Fibroblast of villous mesenchyme (primary cell): ENCODE measurements at places on chromosomes 7 and 10.

DNA sequence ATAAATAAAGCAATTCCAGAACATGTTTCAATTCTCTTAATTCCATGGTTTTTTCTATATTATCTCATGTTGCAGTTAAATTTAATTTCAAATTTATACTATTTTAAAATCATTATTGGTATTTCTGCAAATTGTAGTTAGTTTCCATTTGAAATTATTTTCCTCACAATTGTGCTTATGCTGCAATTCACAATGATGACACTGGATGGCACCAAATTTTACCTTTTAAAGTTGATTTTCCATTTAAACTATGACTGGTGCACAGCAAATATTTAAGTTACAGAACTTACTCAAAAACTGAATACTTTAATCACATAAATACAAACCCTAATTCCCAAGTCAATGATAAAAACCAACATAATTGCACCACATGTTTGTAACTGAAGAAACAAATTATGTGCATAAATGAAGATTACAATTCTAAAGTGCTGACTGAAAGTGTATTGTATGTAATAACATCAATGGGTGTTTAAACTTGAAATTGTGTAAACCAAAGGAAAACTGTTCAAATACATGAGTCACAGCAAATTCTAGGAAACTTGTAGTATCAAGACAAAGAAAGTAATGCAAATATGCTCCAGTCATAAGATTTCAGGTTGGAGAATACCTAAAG lies 75.3 kb upstream of the AASS start:
- DNase-seq = peak; percentile 37

DNA sequence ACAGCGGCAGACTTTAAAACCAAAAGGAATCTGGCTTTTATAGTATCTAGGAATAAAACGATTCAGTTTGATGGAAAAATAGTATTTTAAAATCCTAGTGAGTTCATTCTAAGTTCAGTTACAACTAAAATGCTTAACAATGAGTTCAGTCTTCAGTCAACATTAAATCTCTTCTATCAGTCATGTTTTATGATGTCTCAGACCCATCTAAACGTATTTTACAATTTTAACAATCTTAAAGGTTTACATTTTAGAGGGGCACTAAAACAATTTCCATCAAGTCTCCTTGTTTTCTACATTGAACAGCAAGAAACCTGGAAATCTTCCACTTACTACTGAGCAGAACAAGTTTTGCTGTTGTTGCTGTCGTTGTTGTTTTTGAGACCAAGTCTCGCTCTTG lies 10.0 kb downstream of the SVOPL start:
- no peak for DNase-seq

- DNase-seq = no peak
These were observed 5.7 kb downstream of the GLRX3 start for GRCh38 chr10:130141878-130142277.

GRCh38 chr10:89632824-89633223 lies 12.2 kb downstream of the PANK1 start:
- no peak for DNase-seq

DNA sequence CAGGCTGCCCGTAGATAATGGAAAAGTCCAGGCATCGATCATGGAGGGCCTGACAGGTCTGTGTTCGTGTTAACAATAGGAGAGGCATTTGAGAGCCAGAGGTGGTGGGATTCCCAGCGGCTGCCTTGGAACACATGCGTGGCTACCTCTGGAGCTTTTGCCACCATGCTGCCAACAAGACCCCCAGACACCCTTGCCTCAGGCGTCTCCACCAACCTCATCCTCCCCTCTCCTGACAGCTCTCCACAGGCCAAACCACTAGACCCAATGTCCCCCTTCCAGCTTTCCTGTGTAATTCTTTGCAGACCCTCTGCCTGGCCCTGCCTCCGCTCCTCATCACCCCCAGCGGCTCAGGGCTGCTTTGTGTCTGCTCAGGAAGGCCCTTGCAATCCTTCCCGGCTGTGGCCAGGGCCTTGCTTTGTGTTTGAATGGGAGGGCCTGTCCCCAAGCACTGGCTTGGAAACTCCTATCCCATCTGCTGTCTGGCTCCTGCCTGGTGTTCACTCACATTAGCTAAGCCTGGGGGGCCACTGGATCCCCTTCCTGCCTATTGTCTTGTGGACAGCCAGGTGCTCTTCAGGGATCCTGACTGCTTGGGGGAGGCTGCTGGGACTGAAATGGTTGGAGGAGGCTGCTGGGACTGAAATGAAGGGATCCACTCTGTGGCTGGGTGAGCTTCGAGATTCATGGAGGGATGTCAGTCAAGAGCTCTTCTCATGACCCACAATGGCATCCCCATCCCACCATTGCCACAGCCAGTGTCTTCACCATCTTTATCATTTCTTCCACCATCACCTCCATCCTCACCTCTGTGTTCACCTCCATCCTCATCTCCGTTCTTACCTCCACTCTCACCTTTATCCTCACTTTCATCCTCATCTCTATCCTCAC lies 60.8 kb upstream of the ELN start:
- DNase-seq = no peak

GRCh38 chr7:157276731-157277562 lies 59.9 kb upstream of the DNAJB6 start:
- no peak for DNase-seq

- DNase-seq = no peak
These were observed 189.2 kb downstream of the C7orf25 start for GRCh38 chr7:42722716-42723115.

- DNase-seq = no peak
These were observed 84.8 kb downstream of the ELMO1 start for GRCh38 chr7:37363536-37364491.

DNA sequence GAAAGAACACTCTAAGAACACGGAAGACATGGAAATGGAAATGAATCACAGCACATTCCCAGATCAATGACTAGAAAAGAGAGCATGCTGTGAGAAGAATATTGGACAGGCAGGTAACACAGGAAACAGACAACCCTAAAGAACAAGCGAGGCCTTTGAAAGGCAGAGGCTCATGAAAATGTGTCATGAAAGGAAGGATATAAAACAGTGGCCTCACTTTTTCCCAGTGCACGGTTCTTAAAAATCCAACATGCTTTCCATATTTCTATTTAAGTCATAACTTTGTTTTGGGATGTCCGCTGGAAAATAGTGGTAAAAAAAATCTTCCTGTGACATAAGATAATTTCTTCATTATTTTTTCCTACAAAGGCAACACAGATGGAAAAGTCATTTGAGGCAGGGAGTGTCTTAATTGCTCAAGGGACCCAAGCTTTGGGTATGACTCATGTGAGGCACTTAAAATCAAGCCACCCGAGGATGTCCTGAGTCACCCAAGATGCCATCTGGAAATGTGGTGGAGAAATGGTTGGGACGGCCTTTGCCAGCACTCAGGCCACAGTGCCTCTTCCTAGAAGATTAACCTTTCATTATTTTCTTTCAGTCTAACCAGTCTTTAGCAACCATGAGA lies 17.0 kb downstream of the ITIH5 start:
- DNase-seq = no peak

DNA sequence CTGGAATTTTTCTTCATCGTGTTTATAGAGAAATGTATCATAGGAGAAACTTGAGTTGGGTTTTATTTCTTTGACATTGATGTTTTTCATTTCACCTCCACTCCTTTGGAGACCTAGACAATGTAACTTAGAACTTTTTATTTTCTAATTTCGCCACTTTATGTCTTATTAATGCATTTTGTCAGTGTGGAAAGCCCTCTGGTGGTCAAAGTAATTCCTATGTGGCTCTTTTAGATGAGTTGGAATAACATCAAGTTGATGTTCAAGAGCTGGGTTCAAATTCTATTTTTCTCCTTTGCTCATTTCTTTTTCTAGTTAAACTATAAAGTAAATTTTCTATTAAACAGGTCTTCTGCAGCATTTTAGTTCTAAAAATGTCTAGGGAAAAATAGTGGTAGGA lies 478.6 kb downstream of the LRMDA start:
- peak; percentile 46 for DNase-seq

DNA sequence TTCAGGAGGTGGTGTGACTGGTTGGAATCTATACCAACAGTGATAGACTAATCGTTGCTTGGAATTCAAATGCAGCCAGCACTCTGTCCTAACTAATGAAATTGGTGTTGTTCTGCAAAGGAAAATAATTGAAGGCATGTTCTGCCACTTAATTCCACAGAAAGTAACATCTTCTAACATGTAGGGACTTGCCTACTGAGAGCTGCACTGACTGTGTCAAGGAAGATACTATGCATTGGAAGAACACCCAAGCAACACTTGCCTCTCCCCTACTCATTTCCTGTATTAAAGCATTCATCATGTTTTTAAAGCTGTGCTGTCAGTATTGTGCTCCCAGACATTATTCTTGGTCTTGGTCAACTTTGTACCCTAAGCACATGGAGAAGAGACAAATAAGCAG lies 2.7 kb upstream of the CYP3A7 start:
- peak; percentile 8 for DNase-seq

DNA sequence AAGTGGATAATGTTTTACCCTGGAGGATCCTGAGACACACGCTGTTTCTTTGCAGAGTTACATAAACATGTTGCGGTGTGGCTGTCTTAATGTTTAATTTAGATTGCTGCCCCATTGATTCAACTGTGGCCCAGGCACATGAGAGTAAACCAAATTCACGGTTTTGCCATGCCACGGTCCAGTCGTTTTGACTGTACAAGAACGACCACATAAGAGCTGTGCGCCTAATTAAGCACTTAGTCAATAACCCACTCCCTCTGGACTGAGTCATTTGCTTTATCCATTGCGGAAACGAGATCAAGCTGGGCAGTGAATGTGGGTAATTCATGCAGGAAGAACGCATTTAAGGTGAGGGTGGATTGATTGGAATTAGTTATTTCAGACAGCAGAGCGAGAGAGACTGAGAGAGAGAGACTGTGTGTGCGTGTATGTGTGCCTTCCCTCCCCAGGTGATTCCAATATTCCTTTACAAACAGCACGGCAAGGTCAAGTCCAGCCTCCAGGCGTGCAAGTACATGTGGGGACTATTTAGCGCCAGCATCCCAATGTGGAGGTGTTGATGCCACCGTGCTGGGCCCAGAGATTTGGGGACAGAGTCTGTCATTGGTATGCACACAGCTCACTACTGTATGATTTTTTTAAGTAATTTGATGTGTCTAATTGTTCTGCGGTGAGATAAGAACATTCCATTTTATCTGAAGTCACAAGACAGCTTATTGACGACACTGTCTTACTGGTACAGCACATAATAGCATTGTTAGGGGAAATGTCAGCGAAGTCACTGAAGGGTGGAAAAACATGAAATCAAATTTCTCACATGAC lies 8.4 kb upstream of the TEX36 start:
- no peak for DNase-seq

- no peak for DNase-seq
These were observed 141.9 kb downstream of the RPS24 start for GRCh38 chr10:78175444-78176015.

- DNase-seq = peak; percentile 1
These were observed 155.5 kb downstream of the BUB3 start for GRCh38 chr10:123309731-123310130.

DNA sequence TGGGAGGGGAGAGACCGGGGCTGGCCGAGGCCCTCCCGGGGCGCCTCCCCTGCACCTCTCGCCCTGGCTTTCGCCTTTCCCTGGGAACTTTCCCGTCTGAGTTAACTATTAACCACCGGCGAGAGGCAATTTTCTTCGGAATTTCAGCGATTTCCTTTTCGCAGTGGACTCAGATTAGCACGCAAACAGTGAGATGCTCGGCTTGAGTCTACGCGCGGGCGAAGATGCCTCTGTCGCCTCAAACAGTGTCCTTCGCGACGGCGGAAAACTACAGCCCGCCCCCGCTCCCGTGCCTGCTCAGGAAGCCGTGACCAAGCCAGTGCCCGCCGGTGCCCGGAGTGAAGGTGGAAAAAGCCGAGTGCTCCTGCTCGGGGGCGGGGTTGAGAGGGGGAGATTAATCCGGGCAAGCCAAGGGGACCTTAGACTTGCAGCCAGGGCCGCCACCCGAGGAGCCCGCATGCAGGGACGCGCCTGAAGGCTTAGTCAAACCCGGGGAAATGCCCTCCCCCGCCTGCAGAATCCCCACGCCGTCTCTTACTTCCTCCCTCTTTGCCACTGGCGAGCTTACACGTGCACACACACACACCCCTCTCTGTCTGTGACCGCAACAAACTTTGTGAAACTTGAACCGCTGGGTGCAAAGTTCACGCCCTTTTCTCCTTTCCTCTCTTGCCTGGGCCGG lies 14.5 kb upstream of the PAX2 start:
- no peak for DNase-seq

DNA sequence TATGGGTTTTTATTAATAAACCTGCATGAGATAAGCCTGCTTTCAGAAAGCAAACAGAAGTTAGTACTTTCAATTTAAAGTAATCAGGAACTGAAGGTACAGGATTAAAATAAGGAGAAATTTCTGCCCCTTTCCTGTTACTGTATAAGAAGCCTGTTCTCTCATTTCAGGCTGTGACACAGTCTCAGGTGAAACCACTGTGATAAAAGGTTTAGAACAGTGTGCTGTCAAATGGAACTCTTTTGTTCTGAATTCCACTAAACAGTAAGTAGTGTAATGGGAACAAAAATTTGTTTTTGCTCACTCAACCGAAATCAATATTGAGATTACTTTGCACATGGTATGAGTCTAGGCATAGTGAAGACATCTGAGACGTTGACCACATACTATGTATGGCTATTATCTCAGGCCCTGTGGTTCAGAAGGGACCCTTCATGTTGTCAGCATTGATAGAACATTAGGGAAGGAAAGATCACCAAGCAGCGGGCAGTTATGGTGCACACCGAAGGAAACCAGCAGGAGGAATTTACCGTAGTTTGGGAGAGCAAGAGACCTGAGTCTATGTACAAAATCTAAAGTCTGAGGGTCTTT lies 14.9 kb downstream of the HEPACAM2 start:
- no peak for DNase-seq

- DNase-seq = peak; percentile 42
These were observed 20.9 kb downstream of the ANKIB1 start for GRCh38 chr7:92266415-92267241.

- no peak for DNase-seq
These were observed 217.6 kb downstream of the GFRA1 start for GRCh38 chr10:116055252-116055916.

DNA sequence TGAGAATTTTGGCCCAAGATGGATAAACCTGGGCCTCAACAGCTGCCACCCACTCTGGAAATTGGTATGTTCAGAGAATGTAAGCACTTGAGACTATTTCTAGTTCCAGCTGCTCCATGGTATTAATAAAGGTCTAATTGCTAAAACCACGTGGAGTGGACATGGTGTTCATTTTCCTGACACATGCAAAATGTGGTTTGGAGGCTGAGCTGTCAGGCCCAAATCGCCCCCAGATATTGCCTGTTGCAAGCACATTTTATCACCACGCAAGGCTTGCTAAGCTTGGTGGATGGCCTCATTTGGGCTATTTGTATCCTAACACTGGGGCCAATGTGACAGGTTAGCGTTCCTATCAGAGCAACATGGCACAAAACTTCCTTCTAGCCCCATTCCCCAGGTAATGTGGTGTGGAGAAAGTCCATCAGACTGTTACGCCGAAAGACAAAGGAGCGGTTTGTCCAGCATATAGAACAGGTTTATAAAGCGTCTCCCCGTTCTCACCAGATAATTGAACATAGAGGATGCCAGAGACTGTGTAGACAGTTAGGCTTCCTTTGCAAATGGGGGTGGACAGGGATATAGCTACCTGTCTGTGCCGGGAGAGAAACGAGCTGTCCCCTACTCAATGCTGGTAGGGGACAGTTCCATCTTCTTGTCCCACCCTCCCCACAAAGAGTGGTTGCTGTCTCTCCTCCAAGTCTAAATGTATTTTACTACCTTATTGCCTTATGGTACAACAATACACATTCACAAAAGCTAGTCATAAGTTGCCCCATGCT lies 78.0 kb upstream of the ANKRD1 start:
- DNase-seq = no peak

- no peak for DNase-seq
These were observed 38.9 kb upstream of the GDF10 start for GRCh38 chr10:47261121-47261520.

- DNase-seq = peak; percentile 59
These were observed 688.0 kb upstream of the ANKRD30A start for GRCh38 chr10:36437367-36437766.
